ENCODE measurements at places on chromosomes 4 and X.

GRCh38 chr4:74692972-74693371, 101.4 kb downstream of the BTC start:
- DNase-seq, result no peak

- no peak for DNase-seq
Measured at GRCh38 chr4:16391196-16391595, 164.9 kb upstream of the TAPT1 start.

DNA sequence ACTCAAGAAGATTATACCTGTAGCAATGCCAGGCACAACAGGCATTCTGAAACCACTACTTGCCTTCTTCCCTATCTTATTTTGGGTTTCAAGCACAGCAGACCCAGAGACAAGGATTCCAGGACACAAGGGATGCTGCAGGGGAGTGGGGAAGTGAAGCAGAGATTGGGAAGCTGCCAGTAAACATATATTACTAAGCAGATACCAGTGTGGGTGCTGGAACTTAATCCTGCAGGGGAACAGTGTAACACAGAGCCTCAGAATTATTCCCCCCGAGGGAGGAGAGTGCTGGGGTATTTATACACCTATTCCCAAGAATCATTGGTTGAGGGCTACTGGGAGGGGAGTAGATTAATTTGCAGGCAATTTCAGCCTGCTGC, 33.3 kb upstream of the MAML3 start:
- no peak for DNase-seq

DNA sequence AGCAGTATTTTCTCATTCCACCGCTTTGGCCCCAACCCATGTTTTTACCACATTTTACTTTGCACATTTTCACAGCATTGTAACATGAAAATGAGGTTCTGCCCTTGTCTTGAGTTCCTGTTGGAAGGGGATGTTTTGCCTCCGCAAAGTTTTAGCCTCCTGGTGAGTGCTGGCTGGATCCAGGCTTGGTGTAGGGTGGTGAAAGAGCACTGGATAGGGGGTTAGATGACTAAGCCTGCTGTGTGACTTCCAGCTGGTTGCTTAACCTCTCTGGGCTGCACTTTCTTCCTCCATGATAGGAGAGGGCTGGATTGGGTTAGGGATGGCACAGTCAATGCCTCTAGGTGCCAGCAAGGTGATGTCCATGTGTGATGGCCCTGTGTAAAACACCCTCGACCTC, 28.9 kb downstream of the CYTL1 start:
- no peak for DNase-seq

DNA sequence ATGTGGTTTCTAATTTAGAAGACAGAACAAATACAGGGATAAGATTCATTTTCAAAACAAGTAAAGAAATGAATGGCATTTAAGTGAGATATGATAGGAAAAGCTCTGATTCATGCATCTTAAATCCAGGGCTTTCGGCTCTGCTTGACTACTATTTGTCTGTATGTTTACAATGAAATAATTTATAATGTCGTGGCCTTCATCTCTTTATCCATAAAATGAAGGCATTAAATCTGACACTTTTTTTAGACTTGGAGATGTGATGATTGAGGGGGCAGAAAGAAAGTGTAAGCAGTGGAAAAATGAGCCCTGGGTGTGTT, 115.7 kb upstream of the KIT start:
- DNase-seq, result no peak

DNA sequence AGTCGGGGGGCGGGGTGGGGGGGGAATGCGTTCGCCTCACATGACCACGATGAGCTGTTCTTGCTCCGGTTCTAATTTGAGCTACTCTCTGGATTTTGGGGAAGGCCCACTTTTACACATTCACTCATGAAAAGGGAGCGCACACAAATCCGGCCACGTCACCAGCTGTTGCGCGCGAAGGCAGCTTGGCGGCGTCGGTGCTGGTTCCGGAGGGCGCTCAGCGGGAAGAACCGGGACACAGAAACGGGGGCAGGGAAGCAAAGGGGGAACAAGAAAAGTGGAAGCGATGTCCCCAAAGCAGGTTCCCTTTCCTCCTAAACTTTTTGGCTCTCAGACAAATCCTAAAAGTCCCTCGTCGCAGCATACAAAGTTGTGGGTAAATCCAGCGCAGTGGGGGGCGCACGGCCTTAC, 605 bp downstream of the ANXA5 start:
- DNase-seq, result no peak

GRCh38 chrX:131025336-131025735, 32.8 kb upstream of the ARHGAP36 start:
- no peak for DNase-seq

GRCh38 chrX:6813836-6814370, 279.0 kb upstream of the VCX3A start:
- DNase-seq, result no peak

GRCh38 chrX:17299206-17299605, 75.8 kb upstream of the NHS start:
- no peak for DNase-seq

GRCh38 chrX:7889135-7889534, 38.1 kb downstream of the PNPLA4 start:
- no peak for DNase-seq

GRCh38 chr4:48127231-48127630, 6.8 kb downstream of the TXK start:
- no peak for DNase-seq

DNA sequence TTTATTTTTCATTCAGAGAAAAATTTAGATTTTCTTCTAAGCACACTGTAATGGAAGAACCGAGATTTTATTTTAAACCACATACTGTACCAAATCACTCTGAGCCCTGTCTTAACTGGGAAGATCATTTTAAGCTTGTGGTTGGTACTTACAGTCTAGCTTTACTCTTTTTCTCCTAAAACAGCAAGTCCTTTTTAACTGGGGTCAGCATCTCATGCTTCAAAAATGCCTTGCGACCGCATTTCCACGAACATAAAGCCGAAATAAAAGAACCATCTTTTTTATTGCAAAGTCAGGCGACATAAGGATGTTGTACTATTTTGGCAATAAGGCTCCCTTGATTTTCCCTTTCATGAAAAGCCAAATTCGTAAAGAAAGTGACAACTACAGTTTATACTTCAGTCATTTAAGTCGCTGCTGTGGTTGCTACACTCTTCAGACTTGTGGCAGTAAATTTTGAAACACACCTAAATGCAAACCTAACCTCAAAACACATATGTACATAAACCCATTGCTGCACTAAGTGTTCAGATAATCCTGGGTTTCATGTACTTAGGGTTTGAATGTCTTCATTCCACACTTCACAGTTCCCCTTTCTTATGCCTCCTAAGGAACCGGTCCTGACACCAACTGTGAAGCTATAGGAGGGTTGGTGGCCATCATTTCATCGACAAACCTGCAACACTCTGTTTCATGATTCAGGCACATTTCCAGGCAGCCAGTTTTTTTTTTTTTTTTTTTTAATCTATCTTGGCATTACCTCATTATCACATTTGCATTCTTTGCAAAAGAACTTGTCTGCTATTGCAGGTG, 3.0 kb downstream of the STOX2 start:
- no peak for DNase-seq

DNA sequence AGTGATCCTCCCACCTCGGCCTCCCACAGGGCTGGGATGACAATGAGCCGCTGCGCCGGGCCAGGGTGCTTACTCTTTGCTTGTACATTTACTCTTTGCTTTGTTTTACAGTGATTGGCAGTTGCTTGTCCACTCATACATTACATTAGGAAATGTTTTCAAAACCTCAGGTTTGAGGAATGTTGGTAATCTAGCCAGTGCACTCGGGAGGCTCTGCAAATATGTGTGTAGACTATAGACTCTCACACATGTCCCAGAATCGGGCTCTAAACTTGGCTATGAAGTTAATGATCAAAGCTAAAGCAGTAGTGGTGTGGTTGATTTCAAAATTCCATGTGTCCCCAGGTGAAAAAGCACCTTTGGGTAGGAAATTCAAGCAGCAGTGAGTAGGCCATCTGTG, 20.5 kb downstream of the TRMT44 start:
- DNase-seq, result no peak

- no peak for DNase-seq
Measured at GRCh38 chr4:102298716-102299115, 46.6 kb downstream of the SLC39A8 start.

DNA sequence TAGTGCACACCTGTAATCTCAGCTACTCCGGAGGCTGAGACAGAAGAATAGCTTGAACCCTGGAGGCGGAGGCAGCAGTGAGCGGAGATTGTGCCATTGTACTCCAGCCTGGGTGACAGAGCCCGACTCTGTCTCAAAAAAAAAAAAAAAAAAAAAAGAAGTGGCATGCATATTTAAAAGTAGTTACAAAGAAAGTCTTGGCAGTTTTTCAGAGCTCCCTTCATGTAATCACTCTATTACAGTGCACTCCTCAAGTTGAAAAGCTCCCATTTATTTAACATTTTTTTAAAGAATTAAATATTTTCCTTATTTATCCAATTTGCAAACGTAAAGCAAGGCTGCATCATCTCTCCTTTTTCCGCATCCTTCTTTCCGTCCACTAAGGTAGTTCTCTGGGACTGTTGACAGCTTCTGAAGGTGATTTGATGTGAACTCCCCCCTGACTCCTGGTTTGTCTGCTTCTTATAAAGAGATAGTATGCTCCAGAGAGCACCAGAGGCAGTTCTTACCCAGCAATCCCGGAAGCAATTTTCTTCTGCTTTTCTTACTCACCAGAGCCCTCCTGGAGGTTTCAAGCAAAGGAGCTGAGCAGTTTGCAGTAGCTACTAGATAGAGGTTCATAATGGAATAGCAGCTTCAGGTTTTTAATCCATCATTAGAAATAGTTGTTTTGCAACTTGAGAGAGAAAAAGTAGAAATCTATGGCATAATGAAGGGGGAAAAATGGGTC, 151.0 kb downstream of the PALLD start:
- no peak for DNase-seq

DNA sequence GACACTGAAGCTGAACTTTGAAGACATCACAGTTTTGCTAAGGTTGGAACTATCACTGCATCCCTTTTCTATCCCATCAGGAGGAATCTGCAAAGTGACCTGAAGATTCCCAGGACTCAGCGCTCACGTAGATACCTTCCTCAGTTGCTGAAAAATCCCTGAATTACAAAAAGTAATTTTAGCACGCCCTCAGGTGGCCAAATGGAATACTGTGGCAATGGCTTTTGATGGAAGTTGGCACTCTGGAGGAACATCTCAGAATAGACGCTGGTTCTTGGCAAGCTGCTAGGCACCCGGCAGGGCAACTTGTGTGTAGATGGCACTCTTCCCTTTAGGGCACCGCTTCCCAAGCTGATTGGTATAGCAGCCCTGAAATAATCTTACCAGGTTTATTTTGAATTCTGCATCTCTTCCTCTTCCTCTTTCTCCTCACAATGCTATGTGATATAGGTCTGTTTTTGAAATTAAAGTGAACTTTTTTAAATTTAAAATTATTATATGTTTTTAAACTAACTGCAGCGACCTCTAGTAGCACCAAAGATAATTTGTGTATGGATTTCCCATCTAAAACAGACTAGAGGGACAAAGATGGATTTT, 16.3 kb upstream of the ESX1 start:
- DNase-seq, result peak; percentile 2

- no peak for DNase-seq
Measured at GRCh38 chr4:54065282-54066087, 1.1 kb upstream of the CHIC2 start.

DNA sequence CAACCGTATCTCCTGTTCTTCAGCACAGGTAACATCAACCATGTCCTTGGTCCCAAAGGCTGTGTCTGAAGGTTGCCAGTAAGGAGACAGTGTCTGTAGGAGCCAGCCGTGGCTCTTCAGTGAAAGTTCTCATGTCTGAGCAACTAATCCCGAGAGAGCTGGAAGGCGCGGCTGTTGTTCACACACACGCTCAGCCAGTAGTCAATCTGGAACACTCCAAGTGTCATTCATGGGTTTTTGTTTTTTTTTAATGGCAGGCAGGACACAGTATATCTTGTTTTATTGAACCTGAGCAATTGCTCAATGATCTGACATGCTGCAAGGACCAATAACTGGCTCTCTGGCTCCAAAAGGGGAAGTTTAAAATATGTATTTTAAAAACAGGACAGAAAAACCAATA, 48.4 kb upstream of the MAP3K15 start:
- no peak for DNase-seq

DNA sequence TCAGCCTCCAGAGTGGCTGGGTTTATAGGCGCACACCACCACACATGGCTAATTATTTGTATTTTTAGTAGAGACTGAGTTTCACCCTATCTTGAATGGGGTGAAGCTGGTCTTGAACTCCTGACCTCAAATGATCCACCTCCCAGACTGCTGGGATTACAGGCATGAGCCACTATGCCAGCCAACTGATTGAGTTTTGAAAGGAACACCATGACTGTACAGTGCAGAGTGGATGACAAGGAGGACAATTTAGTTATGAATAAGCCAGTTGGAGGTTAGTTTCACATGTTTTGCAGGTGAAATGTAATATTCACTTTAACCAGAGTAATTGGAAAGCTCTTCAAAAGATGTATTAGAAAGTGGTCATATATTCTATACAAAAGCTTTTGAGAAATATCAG, 60.8 kb downstream of the PCDH18 start:
- DNase-seq, result no peak

DNA sequence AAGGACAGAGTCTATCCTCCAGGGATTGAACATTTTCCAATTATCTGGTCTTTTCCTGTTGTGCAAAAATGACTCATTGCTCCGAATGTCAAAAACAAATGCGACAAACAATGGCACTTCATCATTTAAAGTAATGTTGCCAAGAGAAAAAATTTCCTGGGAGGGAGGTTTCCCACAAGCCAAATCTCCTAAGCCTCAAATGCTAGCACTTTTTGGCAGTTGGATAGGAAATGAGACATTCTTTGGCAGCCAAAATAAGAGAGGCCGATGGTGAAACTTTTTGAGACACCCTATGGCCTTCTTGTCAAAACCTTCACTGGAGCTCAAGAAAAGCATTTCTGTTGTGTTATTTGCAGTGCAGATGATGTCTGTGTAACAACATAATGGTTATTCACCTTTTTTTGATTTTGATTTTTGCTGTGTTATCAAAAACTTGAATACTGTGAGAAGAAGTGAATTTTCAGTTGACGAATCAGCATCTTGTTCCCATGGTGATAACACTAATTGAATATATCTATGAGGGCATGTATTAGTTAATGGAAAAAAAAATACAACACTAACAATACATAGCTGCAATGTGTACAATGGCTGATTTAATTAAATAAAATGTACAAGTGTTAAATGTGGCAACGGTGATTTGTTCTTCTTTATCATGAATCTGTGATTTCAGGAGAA, 333.8 kb downstream of the ANK2 start:
- DNase-seq, result no peak

- no peak for DNase-seq
Measured at GRCh38 chrX:54721424-54721823, 76.6 kb downstream of the ITIH6 start.

- no peak for DNase-seq
Measured at GRCh38 chrX:117376460-117376859, 740.1 kb downstream of the KLHL13 start.

Measured in NCI-H1436 (cell line).